Immature natural killer cell (primary cell): ENCODE measurements at places on chromosomes 11 and 22.

- DNase-seq = no peak
Measured at GRCh38 chr11:74185695-74186094, 14.6 kb downstream of the PPME1 start.

- no peak for DNase-seq
Measured at GRCh38 chr11:96311120-96311568, 31.9 kb downstream of the MAML2 start.

DNA sequence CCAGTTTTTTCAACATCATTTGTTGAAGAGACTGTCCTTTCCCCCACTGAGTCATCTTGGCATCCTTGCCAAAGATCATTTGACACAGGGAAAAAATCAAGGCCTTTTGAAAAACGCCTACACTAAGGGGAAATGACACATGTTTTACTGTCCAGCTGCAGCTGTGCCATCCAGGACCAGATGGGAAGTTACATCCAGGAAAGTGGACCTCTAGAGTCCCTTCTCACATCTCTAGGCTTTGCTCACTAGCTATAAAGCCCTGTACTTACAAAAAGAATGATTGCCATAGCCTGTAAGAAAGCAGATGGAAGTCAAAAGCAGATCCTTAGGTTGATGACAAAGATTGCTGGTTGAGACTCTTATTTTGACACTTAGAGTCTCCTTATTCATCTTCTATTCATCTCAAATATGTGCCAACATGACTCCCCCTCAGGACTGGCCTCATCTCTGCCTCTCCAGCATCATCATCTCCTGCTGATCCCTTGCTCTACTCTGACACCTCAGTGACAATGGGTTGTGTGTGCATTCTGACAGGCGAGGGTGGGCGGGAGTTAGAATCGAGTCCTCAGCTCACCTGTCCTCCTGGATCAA, 22.8 kb downstream of the OSBP2 start:
- DNase-seq = no peak

- peak; percentile 73 for DNase-seq
Measured at GRCh38 chr11:64858467-64859263, 14.2 kb upstream of the CDC42BPG start.

- DNase-seq = no peak
Measured at GRCh38 chr11:19592842-19593241, 119.8 kb upstream of the NAV2 start.

DNA sequence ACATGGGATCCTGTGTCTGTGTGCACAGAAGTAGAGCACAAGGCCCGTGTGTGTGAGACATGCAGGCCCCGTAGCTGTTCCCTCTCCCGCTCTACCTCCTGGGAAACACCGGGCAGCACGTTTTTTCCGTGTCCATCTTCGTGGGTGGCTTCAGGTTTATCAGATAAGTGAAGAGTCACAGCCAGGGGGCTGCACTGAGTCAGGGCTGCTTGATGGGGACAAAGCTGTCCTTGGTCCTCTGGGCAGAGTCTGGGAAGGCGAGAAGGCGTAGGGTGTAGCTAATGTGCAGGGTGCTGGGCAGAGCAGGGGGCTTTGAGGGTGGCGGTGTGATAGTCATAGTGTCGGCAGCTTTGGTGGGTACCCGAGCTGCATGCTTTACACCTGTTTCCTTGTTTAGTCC, 23.7 kb downstream of the INCENP start:
- no peak for DNase-seq

- DNase-seq = peak; percentile 95
Measured at GRCh38 chr22:38172832-38173640, 8.6 kb downstream of the PLA2G6 start.

DNA sequence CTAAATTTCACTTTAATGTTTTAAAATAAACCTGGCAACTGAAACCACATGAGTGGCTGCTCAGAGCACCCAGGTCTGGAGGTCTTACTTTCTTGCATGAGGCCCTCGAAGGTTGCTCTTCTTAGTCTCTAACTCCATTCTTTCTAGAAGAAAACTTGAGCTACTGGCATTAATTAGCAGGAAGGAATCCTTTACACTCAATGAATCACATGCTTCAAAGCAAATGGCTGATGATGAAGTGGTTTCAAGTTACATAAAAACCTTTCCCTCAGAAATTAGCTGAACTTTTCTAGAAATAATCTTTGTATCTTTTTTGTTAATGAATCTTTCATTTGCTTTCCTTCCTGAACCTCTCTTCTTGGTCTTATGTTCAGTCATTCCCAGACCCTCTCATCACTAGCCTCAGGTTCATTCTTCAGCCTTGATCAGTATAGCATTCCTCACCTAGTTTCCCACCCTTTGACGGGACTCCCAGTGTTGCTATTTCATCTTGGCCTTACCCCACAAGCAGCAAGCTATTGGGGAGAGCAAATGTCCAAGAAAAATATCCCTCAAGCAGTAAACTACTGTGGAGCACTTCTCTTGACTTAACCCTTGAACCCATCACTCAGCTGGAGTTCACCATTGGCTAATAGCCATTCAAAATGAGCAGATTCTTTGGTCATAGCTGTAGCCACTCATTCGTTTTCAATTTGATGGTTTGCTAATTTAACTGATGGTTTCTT, 75.1 kb downstream of the INSC start:
- no peak for DNase-seq

- DNase-seq = no peak
Measured at GRCh38 chr11:69438286-69438920, 43.1 kb upstream of the LINC01488 start.

DNA sequence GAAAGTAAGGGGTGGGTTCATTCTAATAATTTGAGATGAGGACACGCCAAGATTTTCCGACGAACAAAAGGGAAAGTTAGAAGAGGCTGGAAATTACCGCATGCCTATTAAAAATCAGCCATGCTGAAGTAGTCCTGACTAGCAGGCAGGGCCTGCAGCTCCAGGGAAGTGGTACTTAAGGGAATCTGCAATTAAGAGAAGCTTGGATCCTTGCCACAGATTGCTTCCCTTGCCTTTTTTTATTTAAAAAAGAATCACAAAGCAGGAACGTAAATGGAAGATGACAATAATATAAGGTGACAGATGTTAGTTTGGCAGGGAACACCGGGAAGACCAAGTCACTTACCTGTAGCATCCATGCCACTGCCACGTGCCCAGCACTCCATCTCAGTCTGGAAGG, 359.3 kb downstream of the CADM1 start:
- DNase-seq = no peak

- DNase-seq = no peak
Measured at GRCh38 chr11:60169264-60169915, 13.5 kb downstream of the MS4A6A start.

- DNase-seq = no peak
Measured at GRCh38 chr11:79592406-79592805, 151.6 kb upstream of the TENM4 start.

DNA sequence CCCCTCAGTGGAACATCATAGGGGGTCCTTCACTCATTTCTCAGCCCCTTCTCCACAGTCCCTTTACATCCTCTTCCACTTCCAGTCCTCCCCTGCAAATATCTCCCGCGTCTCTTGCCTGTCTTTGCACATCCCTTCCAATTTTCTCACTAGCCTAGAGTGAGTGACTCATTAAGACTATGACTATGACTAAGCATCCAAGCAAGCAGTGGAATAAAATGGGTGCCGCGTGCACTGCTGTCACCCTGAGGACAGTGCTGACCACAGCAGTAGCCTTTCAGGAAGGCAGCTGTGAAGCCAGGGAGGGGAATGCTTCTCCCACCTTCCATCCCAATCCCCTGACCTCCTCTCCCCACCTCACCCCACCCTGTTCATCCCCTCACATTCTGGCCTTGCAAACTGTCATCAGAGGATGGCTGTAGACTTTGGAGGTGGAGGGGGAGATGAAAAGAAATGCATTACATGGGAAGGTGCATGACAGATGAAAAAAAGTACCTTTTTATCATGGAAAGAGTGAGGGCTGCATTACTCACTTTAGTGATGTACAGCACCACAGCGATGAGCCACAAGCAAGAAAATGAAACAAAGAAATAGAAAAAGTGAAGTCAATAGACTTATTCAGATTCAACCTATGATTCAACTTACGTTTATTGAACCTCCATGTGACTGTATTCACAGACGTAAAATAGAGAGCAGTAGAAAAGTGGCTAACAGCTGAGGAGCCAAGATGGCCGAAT, 948.2 kb downstream of the NTM start:
- DNase-seq = no peak

DNA sequence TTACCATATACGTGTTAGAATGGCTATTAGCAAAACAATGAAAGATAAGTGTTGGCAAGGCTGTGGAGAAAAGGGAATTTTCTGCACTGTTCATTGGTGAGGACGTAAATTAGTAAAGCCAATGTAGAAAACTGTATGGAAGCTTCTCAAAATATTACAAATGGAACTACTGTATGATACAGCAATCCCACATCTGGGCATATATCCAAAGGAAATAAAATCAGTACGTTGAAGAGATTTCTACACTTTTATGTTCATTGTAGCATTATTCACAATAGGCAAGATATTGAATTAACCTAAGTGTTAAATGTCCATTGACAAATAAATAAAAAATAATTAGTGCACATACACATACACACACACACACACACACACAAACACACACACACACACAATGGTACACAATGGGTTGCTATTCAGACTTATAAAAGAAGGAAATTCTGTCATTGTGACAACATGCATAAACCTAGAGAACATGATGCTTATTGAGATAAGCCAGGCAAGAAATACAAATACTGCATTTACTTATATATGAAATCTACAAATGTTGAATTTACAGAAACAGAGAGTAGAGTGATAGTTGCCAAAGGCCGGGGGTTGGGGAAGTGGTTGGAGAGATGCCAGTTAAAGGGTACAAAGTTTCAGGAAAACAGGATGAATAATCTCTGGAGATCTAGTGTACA, 565.8 kb upstream of the LRRC4C start:
- no peak for DNase-seq

DNA sequence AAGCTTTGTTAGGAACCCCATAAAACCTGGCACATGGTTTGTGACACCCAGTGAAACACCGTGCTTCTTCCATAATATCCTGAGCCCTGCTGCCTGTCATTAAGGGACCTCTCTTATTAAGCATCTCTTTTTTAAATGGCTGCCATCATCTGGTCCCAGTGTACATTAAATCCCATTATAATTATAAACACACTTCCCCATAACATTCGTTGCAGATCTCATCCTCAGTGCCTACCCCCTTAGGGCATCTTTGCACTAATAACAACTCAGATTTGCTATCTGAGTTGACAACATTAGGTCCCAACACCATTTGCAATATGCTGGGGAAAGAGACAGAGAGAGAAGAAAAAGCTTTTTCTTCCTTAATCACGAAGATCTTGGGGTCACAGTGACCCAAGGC, 4.7 kb upstream of the ZBTB16 start:
- no peak for DNase-seq

- no peak for DNase-seq
Measured at GRCh38 chr11:19378814-19379213, 138.1 kb upstream of the E2F8 start.

GRCh38 chr11:34499719-34500500, 13.7 kb downstream of the ELF5 start:
- no peak for DNase-seq

- DNase-seq = peak; percentile 12
Measured at GRCh38 chr11:57249384-57250319, 12.6 kb upstream of the APLNR start.

DNA sequence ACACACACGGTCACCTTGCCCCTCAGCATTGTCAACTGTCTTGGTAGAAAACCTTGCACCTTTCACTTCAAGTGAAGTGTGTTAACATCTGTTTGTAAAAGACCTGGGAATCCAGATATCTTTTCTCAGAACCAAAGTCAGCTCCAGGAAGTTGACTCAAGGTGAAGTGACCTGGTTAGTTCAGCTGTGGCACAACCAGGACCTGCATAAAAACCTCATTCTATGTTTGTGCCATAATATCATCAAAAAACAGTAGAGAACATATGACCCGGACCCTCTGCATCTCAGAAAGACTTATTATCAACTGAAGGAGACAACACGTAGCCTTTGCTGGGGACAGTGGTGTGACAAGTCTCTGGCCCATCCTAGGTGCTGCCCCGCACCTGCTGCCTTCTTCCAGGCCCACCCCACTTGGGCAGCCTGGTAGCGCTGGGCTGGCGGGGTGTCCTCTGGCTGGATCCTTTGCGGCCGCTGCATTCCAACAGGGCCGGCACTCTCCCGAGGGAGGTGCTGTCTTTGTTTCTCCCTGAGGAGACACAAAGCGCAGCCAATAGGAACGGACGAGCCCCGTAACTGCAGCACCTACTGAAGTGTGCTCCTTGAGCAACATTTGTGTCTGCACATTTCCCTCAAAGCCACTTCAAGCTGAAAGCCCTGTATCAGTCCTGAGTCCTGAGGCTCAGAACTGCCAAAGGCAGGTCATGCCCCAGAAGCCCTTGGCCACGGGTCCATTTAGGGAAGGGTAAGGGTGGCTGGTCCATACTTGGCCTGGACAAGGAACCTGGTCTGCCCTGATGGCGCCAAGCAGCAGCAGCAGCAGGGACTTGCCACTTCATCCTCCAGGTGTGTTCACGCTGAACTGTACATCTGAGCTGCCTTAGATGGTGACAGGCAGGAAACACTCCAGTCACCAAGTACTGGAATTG, 25.2 kb downstream of the LRRC74B start:
- no peak for DNase-seq

- DNase-seq = no peak
Measured at GRCh38 chr11:132312701-132313111, 942.3 kb downstream of the NTM start.

- DNase-seq = no peak
Measured at GRCh38 chr11:119167933-119168332, 592 bp upstream of the NLRX1 start.

DNA sequence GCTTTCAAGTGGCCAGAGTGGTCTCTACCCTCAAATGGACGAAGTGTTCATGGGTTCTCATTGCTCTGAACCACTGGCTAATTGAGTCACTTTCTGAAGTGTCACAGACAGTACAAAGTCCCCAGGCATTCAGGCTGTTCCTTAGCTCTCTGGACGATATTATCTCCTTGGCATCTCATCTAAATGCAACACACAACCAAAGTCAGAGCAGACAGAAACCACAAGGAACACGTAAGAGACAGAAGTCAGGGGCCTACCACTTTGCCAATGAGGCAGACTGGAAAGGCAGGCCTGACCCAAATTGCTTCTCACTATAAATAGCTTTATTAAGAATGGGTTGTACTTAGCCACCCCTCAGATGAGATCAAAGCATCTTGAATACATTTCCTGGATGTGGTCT, 29.0 kb upstream of the LDLRAD3 start:
- no peak for DNase-seq

- no peak for DNase-seq
Measured at GRCh38 chr22:34973926-34974325, 92.0 kb upstream of the ISX start.
